Stomach (tissue), 19 donors: ENCODE measurements at places on chromosomes 16 and 17.

DNA sequence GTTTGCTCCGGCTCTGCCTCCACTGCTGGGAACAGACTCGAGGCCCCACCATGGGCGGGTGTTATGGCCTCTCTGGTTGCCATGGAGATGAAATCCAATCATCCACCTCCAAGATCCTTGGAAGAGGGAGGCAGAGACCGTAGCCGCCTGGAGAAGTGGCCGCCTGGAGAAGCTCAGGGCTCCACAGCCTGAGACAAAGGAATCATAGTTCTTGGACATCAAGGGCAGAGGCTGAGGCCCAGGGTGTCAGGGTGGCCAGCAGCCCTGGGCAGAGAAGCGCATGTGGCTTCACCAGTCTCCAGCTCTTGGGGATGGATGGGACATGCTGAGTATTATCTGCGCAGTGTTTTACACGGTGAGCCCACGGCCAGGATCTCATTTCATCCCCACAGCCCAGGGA is 36.2 kb downstream of the ABR start:
- no peak for DNase-seq

GRCh38 chr17:79008666-79009387 is 737 bp downstream of the CANT1 start:
- DNase-seq = no peak

DNA sequence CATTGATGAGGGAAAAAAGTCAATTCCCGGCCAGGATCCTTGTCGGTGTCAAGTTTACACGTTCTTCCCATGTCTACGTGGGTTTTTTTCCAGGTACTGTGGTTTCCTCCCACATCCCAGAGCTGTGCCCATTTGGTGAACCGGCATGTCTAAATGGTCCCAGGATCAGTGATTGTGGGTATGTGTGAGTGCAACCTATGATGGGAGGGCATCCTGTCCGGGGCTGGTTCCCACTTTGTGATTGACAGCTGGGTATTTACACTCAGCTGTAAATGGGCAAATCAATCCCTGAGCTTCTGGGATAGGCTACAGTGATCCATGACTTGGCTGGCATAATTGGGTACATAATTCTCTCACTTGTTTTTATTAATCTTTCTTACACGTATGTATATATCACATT is 91.2 kb upstream of the IRX6 start:
- DNase-seq = no peak

GRCh38 chr17:74833501-74834377 is 25.9 kb downstream of the GRIN2C start:
- no peak for DNase-seq

DNA sequence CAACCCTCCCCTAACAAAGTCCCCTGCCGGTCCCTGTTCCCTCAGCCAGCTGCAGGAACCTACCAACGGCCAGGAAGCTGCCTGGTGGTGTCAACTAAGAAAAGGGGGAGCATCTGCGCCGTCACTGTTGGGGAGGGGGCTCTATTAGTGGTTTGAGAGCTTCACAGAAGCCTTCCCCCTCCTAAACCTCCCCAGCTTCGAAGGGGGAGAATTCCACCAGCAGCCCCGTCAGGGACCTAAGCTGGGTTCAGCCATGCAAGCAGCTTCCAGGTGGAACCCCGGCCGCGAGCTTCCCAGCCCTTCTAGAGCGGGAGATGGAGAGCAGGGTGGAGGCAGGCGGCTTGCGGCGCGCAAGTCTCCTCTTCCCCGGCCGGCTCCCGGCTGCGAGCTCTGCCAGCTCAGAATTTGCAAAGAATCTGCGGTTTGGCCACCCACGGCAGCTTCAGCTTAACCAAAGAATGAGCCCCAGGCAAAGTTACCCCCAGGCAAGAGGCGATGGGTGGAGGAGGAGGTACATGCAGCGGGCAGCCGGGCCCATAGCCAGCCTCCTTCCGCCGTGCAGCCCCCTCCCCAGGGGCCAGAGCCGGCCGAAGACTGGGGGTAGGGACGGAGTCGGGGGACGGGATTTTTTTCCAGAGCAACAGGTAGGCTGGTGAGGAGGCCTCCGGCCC is 33.7 kb downstream of the DDX19A start:
- DNase-seq = peak; percentile 76

GRCh38 chr16:5066511-5066910 is 755 bp upstream of the C16orf89 start:
- no peak for DNase-seq

GRCh38 chr17:3693829-3694231 is 2.1 kb downstream of the P2RX5 start:
- DNase-seq = no peak

- peak; percentile 49 for DNase-seq
Observed at GRCh38 chr17:82400830-82401229, 17.3 kb upstream of the HEXD start.

DNA sequence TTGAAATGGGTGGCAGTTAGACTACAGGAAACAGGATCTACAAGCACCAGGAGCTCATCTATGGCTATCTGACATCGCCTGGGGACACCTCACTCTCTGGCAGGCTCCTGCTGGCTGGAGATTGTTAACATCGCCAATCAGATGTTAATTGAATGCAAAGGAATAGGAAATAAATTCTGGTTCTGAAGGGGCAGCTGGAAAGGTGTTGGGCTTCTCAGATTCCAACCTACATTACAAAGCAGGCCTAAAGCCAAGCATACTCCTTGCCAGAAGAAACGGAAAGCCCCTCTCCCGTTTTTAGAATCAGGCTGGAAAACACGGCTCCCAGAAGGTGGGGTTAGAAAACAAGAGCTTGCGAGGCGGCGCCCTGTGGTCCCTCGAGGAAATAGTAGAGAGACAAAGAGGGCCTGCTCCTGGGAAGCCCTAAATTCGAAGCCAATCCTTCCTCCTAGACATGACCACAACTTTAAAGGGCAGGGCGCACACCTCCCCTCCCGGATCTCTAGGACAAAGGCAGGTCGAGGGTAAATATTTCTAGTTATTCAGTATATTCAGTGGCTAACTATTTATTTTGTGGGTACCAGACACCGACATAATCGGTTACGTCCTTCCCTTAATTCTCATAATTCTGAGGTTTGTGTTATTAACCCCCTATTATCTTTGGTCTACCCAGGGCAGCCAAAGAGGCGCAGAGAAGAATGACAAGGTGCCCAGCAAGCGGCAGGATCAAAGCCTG is 763 bp upstream of the TOM1L1 start:
- DNase-seq = peak; percentile 39

DNA sequence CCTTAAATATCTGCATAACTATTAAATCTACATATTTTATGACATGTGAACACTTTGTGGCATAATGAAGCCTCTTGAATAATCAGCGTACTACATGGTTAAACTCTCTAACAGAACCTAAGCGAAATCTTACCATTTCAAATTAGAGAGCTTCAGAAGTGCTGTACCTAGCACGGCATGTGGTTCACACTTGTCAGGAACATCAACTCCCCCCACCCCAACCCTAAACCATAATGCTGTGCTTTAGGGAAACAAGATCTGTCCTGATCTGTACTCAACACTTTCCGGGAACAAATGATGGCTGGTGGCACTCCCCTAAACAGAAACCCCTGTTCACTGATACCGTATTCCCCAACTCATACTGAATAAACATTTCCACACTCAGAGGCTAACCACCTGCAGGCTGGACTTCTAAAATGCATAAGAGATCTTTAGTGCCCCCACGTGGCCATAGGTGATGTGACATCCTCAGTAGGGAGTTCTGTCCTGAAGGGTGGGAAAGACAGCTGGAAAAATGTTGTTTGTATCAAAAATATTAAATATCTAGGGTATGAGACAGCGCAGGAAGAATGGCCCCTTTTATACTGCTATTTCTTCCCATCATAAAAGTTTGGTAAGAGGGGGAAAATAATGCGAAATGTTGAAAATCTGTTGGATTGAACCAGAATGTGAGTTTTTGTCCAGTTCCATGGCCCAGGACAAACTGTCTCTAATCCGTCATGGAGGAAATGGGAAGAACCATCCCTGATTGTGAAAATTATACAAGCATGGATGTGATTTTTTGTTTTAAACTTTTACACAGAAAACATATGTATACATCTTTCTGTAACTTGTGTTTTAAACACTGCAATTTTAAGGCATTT is 88.6 kb downstream of the USP31 start:
- peak; percentile 87 for DNase-seq

GRCh38 chr17:45628019-45628418 is 137.5 kb upstream of the PLEKHM1 start:
- DNase-seq = no peak

GRCh38 chr17:80720610-80721577 is 176.3 kb downstream of the RPTOR start:
- DNase-seq = peak; percentile 37

DNA sequence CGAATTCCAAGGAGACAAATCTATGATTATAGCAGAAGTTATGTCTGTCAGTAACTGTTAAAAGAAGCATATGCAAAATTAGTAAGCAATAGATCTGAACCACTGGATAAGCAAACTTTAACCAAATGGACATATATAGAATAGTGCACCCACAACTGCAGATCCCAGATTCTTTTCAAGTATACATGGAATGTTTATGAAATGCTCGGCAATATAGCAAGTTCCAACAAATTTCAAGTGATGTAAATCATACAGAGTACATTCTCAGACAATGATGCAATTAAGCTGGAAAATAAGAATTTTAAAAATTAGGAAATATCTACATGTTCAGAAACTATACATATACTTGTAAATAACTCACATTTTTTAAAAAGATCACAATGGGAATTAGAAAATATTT is 8.4 kb upstream of the HELZ start:
- DNase-seq = no peak

DNA sequence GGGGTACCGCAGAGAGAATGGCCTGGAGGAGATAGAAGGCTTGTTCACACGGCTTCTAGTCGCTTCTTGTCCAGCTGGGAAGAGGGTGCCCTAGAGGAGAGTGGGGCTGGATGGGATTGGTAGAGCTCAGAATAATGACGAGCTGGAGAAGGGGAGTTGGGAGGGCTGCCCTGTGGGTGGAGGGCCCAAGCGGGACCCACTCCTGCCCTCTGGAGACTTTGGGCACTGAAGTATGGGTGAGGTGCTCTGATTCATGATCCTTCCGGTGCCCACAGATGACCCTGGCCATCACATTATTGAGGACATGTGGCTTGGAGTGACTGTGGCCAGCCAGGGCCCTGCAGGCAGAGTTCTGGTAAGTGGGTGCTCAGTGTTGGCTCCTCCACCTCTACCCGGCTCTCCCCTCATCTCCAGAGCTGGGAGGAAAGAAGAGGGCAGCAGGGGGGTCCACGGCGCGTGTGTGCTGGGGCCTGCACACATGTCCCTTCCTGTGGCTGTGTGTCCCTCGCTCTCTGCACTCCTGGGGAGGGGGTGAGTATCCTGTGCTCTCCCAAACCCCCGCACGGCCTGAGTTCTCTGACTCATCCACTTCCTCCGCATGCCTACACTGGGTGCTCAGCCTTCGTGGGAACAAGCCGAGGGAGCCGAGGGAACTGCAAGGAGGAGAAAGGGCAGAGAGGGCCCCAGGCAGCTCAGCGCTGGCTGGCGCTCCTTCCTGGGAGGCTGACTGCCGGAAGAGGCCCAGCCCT is 8.5 kb downstream of the ITGA3 start:
- DNase-seq = peak; percentile 76

- DNase-seq = peak; percentile 64
Observed at GRCh38 chr17:17691468-17692263, 10.4 kb downstream of the RAI1 start.

GRCh38 chr17:59607817-59608403 is 11.8 kb upstream of the CLTC start:
- no peak for DNase-seq
